ENCODE measurements at places on chromosomes 5 and 9.
A peak's percentile ranks its signal among the peaks of the same experiment; 100 is the strongest.

DNA sequence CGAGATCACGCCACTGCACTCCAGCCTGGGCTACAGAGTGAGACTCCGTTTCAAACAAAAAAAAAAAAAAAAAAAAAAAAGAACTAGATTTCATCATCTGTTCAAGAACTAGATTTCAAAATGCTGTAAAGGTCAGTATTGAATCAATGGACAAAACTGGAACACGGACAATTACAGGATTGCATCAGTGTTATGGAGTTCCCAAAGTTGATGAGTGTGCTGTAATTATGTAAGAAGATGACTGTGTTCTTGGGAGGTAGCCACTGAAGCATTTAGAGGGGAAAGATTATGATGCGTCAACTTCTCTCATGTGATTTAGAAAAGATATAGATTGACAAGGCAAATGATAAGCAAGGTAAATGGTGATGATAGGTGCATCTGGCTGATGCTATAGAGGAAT, 6.5 kb downstream of the FAM240B start:
- DNase-seq = no peak

- no peak for DNase-seq
Observed at GRCh38 chr9:135920256-135920930, 13.0 kb upstream of the CAMSAP1 start.

DNA sequence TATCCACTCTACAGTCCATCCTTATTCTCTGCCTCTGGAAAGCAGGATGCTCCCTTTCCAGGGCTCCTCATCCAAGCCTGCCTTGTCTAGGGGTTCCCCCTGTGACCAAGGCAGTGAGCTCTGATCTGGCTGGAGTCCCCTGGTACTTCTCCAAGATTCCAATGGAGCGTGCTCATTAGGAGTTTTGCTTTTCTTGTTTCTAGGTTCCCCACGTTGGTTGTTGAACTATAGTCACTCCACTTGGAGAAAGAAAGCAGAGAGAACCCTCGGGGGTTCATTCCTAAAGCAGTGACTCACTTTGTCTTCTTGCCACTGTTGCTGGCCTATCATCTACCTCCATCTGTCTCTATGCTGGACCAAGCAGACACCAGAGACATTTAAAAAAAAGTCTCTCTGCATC, 192.6 kb downstream of the TLE4 start:
- DNase-seq = no peak

DNA sequence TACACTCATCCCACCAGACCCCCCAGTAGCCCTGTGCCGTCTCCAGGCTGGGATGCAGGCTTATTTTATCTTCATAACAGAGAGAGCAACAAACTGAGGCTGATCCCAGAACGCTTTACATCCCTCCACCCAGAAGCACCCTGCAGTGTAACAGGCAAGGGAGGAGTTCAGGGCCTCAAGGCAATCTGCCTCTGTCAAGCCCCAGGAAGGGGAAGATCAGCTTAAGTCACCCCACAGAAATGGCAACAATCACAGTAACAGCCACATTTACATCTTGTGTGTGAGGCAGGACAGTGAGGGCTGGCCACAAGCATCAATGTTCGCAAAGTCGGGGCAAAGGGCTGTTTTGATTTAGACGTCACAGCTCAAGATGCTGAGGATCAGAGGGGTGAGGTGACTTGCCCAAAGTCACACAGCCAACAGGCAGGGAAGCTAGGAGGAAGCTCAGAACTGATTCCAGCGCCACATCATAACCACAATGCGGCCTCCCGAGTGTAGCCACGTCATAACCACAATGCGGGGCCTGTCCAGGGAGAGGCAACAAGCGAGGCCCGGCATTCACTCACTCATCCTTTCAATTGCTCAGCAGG, 14.4 kb downstream of the STK10 start:
- peak; percentile 31 for DNase-seq

DNA sequence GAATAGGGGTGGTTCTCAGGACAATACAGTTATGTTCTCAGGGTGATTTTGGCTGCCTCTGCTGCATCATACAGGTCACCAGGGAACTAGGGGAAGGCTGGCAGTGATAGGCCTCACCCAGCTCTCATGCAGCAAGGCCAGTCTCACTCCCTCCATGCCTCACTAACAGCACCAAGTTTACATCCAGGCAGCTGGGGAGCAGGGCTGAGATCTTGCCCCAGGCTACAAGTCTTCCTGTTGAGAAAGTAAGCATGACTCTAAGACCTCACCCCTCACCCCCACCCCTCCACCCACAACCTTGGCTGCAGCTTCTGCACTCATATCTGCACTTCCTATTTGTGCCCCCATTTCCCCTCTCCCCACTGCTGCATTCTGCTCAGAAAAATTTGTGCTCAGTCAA, 481.2 kb downstream of the ACTL7B start:
- DNase-seq = no peak

- no peak for DNase-seq
Observed at GRCh38 chr9:117992006-117992405, 287.8 kb downstream of the TLR4 start.

DNA sequence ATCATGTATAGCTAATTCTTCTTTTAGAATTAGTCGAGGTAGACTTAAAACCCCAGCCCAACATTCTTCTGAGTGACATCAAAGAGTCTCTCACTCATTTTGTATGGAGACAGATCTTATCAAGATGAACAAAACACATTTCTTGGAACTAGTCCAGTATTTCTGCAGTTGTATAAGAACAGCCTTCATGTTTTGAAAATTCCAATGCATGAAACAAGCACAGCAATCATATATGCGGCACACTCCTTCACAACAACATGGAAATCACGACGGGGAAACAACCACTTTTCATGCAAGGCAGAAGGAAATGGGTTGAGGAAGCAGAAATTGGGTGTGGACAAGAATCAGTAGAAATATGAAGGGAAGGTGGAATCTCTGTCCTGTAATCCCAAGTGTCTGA, 113.8 kb downstream of the PLK2 start:
- no peak for DNase-seq

DNA sequence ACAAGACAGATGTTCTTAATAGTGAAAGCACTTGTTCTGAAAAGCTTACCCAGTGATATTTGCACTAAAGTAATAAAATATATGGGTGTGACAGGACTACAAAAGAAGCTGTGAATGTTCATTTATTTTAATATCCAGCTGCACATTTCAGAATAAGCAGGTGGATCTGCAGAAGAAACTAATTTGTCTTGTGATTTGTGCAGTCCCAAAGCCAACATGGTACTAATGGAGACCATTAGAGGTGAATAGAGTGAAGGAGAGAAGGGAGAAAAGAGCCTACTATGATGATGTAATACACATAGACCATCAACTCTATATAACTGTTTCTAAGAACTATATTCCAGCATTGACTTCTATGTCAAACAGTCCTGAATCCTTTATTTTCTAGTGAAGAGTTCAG, 362.8 kb downstream of the ISL1 start:
- DNase-seq = no peak

GRCh38 chr5:36606036-36606427, 374 bp upstream of the SLC1A3 start:
- DNase-seq = no peak

DNA sequence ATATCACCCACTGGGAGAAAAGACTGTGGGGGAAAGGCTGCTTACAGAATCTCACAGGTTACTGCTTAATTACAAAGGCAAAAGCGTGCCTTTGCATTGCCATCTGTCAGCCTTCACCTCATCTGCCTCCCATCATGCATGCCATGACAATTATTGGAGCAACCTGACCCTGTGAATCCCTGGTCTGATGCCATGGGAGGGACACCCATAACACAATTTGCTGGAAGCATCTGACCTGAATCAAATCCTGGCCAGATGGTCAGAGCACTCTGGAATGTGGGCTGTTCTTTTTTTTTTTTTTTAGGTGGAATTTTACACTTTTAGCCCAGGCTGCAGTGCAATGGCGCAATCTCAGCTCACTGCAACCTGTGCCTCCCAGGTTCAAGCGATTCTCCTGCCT, 11.6 kb upstream of the RETREG1 start:
- no peak for DNase-seq

DNA sequence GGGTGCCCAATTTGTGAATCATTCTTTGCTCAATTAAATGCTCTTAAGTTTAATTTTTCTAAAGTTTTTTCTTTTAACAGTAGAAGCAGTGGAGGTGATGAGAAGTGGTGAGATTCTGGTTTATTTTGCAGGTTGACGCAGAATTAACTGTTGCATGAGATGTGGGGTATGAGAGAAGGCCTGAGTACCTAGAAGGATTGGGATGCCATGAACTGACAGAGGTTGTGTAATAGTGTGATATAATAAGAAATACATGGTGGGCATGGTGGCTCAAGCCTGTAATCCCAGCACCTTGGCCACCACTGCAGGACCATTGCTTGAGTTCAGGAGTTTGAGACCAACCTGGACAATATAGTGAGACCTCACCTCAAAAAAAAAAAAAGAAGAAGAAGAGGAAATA, 8.4 kb upstream of the SH3TC2 start:
- no peak for DNase-seq

DNA sequence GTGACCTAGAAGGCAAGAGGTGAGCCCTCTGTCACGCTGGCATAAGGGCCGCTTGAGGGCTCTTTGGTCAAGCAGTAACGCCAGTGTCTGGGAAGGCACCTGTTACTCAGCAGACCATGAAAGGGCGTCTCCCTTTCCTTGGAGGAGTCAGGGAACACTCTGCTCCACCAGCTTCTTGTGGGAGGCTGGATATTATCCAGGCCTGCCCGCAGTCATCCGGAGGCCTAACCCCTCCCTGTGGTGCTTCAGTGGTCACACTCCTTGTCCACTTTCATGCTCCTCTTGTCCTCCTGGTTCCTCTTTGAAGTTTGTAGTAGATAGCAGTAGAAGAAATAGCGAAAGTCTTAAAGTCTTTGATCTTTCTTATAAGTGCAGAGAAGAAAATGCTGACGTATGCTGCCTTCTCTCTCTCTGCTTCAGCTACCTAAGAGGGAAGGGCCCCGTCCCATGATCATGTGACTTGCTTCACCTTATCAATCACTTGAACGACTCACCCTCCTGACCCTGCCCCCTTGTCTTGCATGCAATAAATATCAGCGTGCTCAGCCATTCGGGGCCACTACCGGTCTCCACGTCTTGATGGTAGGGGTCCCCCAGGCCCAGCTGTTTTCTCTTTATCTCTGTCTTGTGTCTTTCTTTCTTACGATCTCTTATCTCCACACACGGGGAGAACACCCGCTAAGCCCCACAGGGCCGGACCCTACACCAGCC, 16.7 kb upstream of the SCGB3A1 start:
- DNase-seq = no peak

DNA sequence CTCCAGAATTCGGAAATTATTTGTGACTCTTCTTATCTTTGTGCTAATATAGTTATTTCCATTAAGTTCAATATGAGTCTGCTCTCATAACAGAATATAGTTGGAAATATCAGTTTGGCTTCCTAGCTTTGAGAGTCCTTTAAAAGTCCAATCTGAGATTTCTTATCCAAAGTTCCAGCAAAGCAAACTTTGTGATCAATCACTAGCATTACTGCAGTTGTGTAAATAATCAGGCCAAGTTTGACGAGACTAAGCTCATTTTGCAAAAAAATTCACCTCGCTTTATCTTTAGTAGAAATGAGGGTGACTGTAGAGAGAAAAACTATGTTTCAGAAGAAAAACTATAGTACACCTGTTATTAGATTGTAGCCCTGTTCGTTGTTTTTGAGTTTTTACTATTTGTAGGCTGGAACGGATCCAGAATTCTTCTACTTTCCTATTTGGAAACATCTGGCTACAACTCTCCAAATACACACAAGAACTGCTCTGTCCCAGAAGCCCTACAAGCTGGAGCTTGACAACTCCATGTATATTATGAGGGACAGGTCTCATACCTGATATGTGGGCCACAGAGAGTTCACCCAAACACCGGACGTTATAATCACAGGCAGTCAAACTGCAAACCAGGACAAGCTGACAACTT, 47.8 kb downstream of the RAPGEF1 start:
- no peak for DNase-seq

DNA sequence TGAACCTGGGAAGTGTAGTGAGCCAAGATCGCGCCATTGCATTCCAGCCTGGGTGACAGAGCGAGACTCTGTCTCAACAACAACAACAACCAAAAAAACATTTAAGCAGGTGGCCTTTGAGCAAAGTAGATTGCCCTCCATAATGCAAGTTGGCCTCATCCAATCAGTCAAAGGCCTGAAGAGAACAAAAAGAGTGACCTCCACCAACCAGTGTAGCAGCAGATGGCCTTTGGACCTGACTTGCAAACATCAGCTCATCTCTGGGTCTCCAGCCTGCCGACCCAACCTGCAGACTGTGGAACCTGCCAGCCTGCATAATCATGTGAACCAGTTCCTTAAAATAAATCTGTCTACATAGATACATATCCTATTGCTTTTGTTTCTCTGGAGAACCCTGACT, 7.5 kb downstream of the FRRS1L start:
- no peak for DNase-seq

GRCh38 chr5:160011471-160011870, 2.5 kb downstream of the TTC1 start:
- DNase-seq = no peak

- DNase-seq = peak; percentile 78
Observed at GRCh38 chr5:35229076-35230037, 930 bp downstream of the PRLR start.

DNA sequence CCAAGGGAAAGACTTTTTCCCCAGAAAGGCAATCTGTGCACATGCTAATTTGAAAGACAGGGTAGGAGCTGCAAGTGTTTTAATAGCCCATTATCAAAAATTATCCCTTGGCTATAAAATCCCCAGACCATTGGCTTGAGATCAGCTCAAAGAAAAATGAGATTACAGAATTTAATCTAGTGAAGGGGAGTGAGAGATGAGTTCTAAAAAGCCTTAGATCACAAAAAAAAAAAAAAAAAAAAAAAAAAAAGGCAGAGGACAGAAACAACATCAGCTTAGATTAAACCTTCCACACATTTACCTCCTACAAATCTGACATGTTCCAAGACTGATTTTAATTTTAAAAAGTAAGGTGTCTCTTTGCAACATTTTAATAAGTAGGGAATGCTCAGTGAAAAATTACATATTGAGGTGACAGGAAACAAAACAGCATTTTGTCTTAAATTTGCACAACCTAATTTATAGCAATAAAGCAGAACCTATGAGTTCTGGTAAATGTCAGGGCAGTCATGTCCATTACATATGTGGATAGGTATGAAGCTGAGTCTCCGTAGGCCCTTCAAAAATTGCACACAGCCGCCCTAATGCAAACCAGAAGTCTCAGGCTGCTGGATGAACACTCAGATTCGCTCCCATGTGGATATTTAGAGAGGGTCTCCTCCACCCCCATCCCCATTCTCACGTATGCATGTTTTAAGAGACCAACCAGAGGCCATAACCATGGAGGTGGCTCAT, 43.4 kb downstream of the NFIB start:
- no peak for DNase-seq

DNA sequence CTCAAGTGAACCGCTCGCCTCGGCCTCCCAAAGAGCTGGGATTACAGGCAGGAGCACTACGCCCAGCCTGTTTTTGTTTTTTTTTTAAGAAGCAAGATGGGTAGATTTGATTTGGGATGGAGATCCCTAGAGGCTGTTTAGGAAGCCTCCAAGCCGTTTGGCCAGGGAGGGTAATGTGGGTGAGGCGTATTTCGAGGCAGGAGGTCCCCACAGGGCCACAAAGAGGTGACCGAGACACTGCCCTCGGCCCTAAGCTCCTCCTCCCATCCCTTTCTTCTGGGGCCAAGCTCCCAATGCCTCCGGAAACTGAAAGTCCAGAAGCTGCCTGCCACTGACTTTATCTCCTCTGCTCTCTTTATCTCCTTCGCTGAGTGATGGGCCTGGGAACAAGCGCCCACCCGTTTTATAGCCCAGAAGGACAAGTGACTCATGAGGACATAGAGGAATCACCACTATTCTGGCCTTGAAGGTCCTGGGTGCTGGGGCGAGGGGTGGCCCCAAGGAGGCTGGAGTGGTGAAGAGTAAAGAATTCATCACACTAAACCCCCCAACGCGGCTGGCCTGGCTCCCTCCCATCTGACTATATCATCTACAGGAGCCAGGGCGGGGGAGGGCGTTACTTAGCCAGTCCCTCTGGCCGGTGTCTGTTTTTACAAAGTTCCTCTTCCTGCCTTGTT, 2.0 kb upstream of the RALGDS start:
- DNase-seq = no peak

All from urothelium cell line (cell line).